HuH-7.5 (cell line): ENCODE measurements at places on chromosomes 5 and 9.

GRCh38 chr5:1347571-1347970 is 2.7 kb upstream of the CLPTM1L start:
- no peak for DNase-seq

DNA sequence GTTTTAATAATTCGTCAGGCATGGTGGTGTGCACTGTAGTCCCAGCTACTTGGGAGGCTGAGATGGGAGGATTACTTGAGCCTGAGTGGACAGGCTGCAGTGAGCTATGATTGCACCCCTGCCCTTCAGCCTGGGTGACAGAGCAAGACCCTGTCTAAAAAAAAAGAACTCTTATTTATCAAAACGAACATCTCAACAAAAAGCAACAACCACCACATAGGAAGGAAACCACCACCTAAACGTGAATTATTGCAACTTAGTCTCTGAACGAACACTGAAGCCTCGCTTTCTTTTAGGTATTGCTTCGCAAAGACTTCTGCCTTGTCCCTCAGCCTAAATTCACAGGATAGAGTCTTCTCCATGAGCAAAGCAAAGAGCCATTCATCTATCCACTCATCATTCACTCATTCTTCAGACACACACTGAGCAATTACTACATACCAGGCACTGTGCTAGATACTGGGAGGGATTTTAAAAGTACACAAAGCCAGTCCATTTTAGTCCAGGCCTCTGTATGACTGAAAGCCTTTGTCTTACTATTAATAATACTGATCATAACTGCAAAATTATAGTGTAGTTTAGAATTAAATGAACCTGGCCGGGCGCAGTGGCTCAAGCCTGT is 57.4 kb downstream of the THBS4 start:
- no peak for DNase-seq

DNA sequence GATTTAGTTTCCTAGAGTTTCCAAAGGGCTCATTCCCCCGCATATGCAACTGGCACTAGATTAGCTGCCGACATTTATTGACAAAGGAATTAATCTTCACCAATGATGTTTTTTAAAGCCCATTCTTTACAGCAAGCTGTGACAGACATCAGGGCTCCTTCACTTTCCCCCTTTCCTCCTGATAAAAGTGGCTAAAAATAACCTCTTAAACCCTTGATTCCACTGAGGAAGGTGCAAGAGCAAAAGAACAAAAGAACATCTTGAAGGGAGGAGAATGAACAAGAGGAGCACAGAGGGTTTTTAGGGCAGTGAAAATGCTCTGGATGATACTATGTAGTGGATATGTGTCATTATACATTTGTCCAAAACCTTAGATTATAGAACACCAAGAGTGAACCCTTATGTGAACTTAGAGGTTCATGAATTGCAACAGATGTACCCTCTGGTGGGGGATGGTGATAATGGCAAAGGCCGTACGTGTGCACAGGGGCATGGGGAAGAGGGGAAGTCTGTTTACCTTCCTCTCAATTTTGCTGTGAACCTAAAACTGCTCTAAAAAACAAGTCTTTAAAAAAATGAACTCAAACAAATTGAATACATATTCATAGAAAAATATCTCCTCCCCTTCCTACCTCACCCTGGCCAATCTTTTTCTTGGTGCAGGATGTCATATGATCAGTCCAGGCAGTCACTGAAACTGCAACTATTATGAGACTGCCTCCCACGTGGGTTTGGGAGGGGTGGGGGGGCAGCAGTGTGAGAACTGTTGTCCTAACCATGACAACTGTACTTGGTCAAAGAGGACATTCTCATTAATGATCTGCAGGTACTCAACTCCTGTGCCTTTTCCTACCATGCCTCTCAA is 83.0 kb downstream of the MARCHF3 start:
- DNase-seq, result no peak

DNA sequence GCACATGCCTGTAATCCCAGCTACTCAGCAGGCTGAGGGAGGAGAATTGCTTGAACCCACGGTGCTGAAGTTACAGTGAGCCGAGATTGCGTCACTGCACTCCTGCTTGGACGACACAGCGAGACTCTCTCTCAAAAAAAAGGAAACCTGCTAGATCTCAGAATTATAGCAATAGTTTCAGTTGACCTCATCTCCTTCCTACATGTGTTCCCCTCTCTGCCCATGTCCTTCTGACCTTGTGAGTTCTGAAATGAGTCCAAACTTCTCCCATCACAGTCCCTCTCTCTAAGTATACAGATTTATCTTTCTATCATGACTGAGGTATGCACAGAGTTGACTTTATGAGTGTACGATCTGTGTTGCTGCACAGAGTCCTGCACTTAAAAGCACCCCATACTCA is 44.6 kb upstream of the SHOC1 start:
- DNase-seq, result peak; percentile 32

- DNase-seq, result peak; percentile 10
Measured at GRCh38 chr5:147965715-147966114, 59.4 kb upstream of the C5orf46 start.

- no peak for DNase-seq
Measured at GRCh38 chr5:146890731-146891440, 12.3 kb upstream of the PPP2R2B start.

GRCh38 chr5:74919487-74919886 is 53.3 kb upstream of the FAM169A start:
- DNase-seq, result no peak

DNA sequence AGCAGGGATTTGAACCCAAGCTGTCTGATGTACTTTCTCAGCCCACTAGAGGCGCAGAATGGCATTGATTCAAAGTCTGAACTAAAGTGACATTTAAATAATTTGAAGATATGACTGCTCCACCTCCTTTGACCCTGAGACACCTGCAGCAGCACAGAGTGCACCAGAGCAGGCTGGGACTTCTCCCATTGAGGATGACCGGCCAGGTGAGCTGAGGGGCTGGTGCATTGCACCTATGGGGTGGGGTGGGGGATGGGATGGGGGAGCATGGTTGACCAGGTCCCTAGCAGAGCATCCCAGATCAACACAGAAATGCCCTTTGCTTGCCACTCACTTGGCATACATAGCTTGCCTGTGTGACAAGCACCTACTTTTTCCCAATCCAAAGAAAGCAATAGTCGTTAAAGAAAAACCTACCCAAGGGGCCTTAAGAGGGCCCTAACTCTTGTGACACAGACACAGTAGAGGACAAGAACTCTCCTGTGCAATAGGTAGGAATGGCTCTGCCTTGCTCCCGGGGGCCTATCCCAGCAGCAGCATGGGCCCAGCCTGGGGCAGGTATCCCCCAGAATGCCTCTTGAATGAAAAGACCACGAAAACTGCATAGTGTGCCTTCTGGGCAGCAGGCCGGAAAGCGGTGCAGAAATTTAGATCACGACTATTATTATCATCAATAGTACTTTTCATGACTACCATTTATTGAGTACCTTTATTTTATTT is 6.5 kb downstream of the SH3PXD2B start:
- DNase-seq, result no peak

- DNase-seq, result no peak
Measured at GRCh38 chr5:151465476-151465875, 18.1 kb downstream of the SLC36A1 start.

DNA sequence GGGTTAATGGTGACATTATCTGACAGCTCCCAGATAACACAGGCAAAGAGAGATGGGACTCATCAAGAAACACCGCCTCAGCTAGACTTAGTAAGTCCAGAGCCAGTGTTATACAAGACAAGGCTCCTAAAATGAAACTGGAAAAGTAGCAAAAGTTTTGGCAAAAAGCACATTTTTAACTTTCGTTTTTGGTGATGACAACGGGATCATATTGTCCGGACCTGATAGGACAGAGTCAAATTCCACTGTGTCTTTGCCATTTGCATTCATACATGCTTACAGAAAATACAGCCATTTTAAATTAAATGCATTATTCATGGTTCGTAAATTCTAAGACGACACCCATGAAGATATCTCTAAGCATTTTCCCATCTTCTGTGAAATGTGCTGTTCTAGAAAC is 152.1 kb downstream of the CRB2 start:
- no peak for DNase-seq

DNA sequence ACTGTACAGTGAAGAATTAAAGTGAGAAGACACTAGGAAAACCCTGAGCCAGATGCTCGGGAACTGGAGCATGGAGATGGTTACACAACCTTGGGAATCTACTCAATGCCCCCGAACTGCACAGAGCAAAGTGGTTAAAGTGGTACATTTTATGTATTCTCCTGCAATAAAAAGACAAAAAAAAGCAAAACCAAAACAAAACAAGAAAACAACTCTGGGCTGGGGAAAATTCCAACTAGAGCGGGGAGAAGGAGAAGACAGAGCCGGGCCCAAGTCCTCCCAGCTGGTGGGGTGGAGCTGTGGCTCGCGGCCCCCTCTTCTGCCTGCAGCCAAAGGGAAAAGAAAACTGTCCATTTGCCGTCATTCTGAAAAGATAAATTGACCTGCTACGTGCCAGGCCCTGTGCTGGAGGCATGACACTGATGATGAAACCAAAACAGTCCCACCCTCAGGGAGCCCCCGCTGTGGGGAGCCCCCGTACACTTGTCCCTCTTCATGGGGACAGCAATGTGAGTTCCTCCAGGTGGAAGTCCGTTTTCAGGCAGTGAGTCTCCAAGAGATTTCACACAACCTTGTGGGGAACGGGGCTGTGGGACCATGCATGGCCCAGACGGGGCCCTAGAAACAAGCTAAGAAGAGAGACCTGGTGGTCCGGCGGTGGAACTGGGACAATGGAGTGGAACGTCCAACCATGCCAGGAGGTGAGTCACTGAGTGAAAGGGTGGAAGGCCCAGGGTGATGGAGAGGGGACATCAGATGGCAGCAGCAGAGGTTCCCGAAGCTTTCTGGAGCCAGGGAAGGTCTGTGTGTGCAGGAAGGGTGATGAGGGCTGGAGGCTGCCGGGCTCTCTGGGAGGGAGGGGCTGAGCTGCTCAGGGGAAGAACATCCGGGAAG is 114.8 kb upstream of the COL5A1 start:
- no peak for DNase-seq

DNA sequence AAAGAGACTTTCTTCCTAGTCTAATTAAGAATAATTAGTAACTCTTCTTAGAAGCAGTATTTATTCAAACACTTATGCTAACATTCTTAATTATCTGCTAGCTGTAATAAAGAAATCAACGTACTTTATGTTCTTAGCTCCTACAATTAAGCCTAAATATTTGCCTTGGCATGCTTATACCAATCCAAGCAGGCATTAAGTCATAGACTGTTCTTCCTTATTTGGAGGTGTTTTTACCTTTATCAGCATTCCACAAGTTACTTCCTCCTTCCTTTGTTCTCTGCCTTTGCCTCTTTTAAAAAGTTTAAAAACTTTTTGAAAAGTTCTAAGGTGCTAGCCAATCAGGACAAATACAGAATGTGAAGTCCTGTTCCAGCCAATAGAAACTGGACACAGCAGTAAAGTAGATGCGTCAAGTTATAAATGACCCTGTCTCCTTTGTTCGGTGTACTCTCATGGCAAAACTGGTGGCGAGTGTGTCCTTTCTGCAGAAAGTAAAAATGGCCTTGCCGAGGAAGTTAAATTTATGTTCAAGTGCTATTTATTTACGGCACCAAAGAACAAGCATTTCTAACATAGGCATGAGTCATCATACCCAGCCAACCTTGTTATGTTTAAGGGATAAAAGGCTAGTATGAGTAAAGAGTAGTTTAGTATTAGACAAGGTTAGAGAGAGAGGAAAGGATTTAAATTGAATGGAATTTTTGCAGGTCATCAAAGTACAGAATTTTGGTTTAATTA is 58.6 kb downstream of the GPBP1 start:
- no peak for DNase-seq

DNA sequence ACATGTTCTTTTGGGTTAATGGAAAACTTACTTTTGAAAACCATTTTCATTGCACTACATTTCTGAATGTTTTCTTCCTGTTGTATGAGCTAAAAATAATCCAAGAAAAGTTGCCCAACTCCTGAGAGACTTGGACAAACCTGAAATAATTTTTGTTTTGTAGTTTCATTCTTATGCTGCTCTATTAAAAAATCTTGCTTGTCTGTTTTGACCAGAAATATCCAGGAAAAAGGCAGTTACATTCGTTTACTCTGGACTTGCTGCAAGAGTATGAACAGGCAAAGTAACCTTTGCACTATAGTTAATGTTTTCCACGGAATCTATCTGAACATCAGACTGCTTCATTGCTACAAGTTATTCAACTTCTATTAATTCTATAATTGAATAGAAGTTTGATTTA is 200.1 kb upstream of the DAB2 start:
- peak; percentile 31 for DNase-seq

DNA sequence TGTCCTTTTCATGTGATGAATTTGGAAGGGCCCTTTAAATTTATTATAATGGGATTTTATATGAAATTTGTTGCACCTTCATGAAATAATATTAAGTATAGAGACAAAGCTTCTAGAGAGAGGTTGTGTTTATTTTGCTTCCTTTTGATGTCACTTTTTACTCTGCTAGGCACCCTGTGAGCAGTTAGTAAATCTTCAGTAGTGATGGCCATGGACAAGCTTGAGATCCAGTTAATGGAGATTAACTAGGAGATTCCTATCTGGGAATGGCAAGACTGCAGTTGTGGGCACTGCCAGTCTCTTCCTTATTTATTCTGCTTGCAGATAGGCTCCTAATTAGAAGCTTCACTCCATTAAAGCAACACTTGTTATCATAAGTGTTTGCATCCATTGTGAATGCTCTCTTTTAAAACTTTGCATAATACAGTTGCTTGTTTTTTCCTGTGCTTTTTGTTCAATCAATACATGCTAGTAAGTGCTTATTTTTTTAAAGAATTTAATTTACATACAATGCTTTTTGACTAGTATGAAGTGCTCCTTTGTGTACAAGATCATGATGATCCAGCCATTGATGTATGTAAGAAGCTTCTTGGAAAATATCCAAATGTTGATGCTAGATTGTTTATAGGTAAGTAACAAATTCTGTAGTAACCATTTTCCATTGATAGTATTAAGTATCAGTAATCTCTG is 25.9 kb downstream of the UGCG start:
- no peak for DNase-seq
